Hepatocyte (in vitro differentiated cells): ENCODE measurements at places on chromosomes 4 and X. TPM values are rescaled to one million over a fixed set of nuclear protein-coding genes. Genes with fewer than 3 reads are reported as not detected.

SMIM10L2A gene
- 7.0 and 7.2 TPM in 2 replicates for total RNA-seq

GRCh38 chr4:81494031-81494431 is 22.3 kb upstream of the RASGEF1B start:
- DNase-seq: no peak

- DNase-seq: peak; percentile 65
Measured at GRCh38 chrX:111511477-111511876, at the start of gene SERTM2. TSS of gene SERTM2 (plus strand) at chrX:111511645. CDS start at chrX:111518858, 7,213 bp downstream.

- no peak for DNase-seq
Measured at GRCh38 chr4:111696505-111696904, 448.7 kb upstream of the FAM241A start.

DNA sequence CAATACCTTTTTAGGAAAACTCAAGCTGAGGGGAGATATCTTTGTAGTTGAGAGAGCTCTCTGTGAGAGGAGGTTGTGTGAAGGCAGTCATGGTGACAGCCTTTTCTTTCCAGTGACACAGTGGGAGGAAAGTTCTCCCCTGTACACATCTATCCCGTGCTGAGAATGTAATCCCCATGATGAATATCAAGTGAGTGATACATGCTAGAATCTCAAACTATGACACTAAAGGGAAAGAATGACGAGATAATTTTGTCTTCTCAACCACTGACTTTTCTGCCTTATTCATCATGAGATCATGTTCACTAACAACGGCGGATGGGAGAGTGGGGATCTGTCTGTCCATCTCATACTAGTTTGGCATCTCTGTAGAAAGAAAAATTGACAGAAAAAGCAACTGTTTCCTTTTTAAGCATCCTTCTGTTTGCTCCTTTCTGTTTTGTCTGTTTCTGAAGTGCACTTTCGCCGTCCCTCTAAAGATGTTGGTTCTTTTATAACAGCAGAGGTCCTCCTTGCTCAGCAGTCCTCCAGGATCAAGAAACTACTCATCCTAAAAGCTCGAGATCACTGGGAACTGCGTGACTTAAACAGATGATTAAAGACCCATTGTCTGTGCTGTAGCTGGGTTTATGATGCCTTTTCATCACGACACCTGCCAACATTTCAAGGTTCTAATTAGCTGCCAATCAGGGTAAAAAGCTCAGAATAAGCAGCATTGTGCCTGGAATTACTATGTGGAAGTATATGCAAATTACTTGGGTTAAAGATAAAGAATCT is 137.6 kb downstream of the DCK start:
- DNase-seq: no peak

DNA sequence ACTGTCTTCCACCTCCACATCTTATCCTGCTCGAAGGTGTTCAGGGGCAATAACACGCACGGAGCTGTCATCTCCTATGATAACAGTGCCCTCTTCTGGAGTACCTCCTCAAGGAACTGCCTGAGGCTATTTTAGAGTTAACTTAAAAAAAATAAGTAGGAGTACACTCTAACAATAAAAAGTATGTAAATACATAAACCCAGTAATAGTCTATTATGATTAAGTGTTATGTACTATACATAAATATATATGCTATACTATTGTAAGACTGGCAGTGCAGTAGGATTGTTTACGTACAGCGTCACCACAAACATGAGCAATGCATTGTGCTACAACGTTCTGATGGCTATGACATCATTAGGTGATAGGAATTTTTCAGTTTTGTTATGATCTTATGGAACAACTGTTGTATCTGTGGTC is 34.5 kb upstream of the TLR2 start:
- DNase-seq: peak; percentile 38

- DNase-seq: no peak
Measured at GRCh38 chr4:104906276-104906675, 240.4 kb upstream of the TET2 start.

GRCh38 chr4:177573507-177573906 is 131.3 kb upstream of the AGA start:
- DNase-seq: no peak
